Stimulated activated CD4-positive, alpha-beta T cell treated with anti-CD3 and anti-CD28 coated beads, TNF-alpha, amount 100 ng/mL, for 24 hours (primary cell): ENCODE measurements at places on chromosomes 5 and 9.
A peak's percentile ranks its signal among the peaks of the same experiment; 100 is the strongest.

DNA sequence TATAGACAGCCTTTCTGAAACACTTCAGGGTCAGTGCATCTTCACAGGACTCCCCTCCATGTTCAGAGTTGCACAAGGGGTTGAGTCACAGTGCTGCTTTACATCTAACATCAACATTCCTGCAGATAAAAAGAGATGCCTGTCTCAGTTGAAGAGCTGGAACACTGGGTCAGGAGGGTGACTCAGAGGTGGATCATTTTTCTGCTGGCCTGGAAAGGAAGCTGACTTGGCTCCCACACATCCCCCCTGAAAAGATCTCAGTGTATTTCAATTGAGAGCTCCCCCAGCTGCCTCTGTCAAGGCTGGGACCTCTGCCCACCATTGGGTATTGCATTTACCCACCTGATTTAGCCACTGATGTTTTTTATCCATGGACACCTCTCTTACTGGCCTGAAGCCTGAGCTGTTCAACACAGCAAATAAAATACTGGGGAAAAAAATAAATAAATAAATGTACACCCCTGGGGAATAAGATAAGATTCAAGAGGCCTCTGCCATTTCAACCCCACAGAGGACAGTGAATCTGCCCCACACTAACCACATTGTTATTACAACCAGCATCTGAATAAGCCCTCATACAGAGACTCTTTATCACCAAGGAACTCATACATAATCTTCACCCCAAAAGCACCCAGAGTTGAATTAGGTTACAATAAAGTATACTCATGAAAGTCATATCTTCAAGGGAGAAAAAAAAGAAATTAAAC, 716.4 kb downstream of the SEMA5A start:
- no peak for DNase-seq

GRCh38 chr5:140677947-140678346, 4.6 kb upstream of the DND1 start:
- no peak for DNase-seq

- no peak for DNase-seq
Observed at GRCh38 chr5:141826674-141827073, 51.5 kb downstream of the PCDH1 start.

DNA sequence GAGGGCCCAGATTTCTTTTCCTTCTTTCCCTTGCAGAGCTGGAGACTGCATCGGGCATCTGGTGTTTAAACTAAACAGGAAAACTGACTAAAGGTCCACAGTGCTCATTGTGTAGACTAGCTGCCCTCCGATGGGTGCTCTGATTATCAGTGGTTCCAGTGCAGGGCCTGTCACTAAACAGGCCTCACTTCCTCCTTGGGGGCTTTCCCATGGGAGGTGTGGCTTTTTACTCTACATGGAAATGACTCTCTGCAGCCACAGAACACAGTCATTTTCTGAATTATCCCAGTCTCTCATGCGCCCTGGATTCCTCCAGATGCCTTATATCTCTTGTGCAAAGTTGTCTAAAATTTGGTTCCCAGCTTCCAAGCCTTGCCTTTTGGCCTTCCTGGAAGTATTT, 199.2 kb downstream of the TRIO start:
- DNase-seq, result no peak

- no peak for DNase-seq
Observed at GRCh38 chr5:160824301-160825001, 27.6 kb downstream of the ATP10B start.

DNA sequence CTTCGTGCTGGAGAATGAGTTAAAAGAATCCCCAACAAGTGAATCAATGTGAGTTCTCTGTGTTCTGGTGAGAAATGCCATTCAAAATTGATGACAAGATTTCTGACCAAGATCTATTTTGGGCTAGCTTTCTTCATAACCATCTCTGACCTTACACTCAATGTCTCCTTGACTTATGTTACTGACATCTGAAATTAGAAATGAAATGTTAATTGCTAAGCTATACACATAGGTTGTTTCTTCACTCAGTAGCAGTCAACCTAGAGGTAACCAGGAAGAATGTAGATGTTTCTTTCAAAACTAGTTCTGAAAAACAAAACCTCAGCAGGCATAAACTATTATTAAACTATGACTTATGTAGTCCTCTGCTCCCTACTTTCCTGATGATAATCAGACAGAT, 2220.7 kb upstream of the C9orf72 start:
- no peak for DNase-seq

DNA sequence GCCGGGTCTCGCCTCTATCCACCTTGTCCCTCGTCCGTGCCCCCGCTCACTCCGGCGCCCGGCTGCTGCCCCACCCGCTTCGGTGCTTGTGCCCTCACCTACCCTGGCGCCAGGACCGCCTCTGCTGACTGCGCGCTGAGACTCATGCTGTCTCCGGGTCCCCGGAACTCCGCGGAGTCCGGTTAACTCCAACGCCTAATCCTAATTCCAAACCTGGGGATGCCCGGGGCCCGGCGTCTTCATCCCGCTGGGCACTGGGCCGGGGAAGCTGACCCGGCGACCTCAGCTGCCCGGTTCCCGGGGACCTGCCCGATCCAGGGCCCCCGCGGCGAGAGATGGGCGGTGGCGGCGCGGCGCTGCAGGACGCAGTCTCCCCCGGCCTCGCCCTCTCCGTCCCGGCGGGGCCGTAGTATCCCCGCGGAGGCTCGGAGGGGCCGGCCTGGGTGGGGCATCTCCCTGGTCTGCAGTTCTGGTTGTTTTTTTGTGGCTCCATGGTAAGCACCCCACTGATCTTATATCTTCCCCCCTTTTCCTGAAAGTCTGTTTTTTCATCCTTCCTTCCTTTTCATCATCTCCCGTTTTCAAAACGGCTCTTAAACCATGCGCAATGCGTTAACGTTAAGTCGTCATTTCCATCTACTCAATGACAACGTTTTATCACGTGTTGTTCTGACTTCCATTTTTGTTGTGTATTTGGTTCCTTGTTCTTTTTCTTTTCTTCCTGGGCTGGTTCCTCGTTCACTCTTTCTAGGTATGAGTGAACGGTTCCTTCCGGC, 41.1 kb upstream of the PLEKHG4B start:
- no peak for DNase-seq

DNA sequence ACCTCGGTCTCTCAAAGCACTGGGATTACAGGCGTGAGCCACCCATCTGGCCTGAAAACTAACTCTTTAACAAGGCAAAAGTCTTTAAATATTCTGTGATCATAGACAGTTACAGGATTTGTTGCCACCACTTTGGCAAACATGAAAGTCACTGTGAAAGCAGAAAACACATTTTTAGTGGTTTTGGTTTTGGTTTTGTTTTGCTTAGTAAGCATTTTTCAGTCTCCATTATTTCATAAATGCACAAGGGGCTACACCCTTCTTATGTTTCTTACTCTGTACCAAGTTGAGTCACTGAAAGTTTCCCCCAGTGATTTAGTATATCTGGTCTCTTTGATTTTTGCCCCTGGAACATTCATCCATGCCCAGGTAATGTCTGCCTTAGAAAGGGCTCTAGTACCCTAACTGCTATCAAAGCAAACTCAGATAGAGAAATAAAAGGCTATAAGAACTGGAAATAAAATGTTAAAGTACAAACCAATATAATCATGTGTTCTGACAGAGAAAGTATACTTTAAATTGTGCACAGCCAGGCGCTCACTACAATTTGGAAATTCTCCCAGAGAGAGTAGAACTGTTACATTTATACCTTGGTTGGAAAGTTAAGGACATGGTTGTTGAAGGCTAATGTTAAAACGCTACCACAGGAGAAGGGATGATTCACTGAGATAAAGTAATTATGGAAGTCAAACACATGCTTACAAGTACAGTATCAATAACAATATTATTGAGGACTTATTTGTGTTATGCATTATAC, 1022.5 kb upstream of the DMAC1 start:
- no peak for DNase-seq

DNA sequence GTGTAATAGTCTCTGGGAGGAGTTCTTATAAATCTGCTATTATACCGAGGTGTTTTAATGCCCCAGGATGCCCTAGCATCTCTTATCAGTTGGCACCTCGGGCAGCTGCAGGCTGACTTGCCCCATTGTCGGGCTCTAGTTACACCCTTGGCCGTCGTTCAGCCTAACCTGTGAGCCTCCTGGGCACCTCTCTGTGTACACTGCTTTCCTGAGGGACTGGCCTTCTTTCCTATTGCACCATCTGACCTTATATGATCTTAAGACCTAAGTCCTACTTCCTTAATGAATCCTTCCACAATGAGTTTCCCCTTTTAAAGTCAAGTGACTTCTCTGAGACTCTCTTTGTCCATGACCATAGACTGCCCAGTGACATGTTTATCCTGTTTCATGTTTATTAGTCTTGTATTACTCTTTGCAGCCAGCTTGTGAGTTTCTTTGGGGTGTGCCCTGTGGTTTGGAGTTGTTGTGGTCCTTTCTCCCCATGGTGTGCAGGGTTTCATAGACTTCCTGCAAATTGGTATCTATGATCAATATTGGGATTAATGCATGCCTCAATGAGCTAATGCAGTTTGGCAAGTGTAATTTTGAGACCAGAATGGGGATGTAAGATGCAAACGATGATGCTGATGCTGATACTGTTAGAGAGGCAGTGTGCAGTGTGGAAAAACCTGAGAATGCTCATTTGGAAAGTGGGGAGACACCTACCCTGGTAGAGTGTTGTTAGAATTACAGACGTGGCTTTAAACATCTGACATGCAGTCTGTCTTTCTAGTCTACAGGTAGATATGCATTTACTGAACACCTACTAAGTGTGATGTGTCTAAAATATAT, 4.9 kb downstream of the DAPK1 start:
- DNase-seq, result no peak

DNA sequence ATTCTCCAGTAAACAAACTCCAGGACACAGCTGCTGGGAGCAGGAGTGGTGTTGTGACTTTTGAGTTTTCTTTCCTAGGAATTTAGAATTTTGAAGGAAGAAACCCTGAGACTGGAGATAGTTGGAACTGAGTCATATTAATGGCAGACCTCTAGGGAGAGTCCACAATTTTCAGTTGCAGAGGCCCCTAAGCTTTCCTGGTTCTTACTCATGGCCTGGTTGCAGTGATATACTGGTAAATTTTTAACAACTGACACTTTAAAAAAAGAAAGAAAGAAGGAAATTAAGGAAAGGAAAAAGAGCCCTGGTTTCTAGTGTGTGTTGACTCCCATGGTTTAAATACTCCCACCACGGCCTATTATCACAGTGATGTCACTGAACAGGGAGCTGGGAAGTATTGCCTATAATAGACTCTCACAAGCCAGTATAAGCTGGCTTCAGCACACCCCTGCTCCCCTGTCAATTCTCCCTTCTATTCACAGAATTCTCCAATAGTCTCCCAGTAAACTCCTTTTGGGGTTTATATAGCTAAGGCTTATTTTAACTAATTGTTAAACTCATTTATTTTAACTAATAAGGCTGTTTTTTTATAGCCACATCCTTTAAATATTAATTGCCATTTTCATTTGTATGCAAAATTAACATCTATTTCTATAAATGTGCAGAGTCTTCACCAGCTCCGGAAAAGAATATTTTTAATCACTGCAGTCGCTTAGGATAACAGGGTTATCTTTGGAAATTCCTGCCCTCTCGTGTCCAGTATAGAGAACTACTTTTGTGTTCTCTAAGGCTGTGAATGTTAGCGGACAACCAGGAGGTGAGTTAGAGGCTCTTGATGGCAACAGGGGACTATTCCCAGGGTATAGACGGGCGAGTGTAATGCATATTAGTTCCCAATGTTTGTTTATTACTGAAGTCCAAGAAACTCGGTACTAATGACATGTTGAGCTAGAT, 59.7 kb downstream of the GGTA1 start:
- no peak for DNase-seq

- DNase-seq, result no peak
Observed at GRCh38 chr5:135234666-135235401, 164.2 kb downstream of the MACROH2A1 start.

DNA sequence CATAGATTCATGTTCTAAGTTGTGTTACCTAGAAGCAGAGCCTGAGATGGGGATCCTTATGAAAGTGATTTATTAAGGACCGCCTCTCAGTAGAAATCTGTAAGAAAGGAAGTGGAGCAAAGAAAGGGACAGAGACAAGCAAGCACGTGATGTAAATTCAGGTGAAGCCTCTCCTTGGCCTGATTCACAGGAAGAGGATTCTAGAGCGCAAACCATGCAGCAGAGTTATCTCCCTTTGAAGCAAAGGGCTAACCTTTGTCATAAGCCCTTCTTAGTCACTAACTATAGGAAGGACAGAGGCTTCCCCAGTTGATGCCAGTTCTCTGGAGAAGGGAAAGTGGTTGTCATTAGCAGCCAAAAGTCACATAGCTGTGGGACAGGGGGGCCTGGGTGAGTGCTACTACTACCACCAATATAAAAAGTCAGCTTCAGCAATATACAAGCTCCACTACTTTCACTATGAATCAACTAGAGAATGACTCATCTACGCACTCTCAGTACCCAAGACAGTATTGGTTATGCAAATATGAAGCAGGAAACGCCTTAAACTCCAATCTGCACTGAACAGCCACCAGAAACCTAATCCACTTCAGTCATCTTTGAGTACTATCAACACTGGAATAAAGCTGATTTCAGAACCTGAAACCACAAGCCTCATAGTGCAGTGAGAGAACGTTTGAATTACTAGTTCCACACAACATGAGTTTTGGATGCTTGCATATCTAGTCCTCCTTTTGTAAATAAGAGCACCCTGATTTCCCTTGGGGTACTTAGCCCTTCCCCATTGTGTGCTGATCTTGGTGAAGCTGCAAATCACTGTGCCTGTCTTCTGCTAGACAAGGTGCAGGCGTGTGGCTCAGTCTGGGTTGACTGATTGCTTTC, 162.7 kb downstream of the ZNF608 start:
- peak; percentile 17 for DNase-seq

DNA sequence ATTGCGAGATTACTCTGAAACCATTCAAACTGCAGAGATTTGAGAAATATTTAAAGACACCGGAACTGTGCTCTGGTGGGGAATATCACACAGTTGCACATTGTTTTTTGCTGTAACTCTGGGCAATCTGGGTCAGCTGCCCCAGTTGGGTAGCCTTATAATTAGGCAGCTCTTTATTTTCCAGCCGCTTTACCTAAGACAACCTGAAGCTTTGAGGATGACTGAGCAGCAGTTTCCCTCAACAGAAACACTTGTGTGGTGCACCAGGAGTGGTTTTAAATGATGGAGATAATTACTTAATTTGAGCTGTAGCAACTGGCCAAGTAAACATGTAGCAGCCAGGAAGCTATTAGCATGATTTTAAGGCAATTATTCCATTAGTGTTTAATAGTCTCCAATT, 2.9 kb downstream of the PLCXD3 start:
- no peak for DNase-seq

GRCh38 chr9:80163889-80164288, 592.1 kb downstream of the TLE4 start:
- DNase-seq, result no peak

DNA sequence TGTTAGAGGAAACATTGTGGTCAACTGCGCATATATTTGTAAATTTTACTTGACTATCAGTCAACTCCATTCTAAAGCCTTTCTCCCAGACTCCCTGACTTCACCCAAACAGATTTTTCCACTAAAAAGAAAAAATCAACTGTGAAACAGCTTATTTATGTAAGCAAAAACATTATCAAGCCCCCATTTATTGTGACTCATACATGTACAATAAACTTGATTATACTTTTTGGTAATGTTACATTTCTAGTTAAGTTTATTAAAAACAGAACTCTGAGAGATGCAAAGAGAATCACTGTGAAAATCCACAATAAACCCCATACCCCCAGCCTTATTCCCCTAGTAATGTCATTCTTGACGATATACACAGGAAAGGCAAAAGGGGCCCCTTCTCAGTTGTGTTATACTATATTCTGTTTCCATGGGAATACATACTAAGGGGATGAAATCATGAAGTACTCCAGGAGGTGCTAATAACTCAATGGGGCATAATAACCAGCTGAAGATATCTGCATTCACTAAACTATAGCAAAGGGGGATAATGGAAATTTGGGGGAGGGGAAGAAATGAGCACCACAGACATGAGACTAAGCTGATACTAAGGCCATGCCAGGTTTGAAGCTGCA, 616.0 kb downstream of the ACTL7B start:
- DNase-seq, result no peak
